Muscle of arm (tissue), 14 donors: ENCODE measurements at places on chromosomes 12 and 14. TPM values are rescaled to one million over a fixed set of nuclear protein-coding genes. Genes with fewer than 3 reads are reported as not detected.

- DNase-seq: no peak
Measured at GRCh38 chr12:12927211-12928079, 24.5 kb downstream of the GPRC5D start.

- peak; percentile 59 for DNase-seq
Measured at GRCh38 chr12:21697904-21698630, 40.4 kb upstream of the LDHB start.

The PTGR2 gene
- polyA plus RNA-seq: 9.3 TPM

The TBK1 gene
- 20.3 TPM for polyA plus RNA-seq

GRCh38 chr14:71497645-71498086, 434.6 kb upstream of the RGS6 start:
- DNase-seq: no peak

The SMOC1 gene
- not detected for polyA plus RNA-seq

The RNASE2 gene
- polyA plus RNA-seq: 0.94 TPM

The FGF6 gene
- not detected for polyA plus RNA-seq

DNA sequence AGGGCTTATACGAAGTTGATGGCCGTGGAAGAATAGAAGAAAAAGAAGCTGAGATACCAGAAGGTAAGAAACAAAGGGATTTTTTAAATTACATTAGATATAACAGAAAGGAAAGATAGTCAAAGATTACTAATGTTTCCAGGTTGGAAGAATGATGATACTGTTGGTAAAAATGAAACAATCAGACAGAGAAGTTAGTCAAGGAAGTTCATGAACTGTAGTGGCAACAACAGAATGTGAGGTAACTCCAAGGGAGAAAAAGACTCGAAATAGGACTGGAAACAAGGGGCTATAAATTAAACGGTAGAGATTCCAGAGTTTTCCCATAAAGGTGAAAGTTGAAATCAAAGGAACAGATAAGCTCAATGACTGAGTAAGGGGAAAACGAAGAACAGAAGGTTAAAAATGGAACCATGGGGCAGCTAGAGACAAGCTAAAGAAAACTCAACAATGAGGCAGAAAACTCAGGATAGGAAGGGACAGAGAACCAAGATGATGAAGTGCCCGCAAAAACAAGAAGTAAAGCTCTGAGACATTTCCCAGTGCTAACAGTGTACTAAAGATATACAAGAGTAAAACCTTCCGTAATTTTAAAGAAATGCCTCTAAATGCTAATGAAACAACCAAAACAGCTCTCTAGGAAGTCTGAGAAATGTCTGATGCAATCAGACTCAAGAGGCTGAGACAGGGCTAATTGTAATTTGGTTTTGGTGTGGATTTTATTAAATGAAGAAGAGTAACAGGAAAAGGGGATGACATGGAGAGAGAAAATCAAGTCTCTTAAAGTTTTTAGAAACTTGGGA, 70.0 kb downstream of the PPP2R5E start:
- no peak for DNase-seq

The WNT1 gene
- not detected for polyA plus RNA-seq

The PDZRN4 gene
- 2.8 TPM for polyA plus RNA-seq

DNA sequence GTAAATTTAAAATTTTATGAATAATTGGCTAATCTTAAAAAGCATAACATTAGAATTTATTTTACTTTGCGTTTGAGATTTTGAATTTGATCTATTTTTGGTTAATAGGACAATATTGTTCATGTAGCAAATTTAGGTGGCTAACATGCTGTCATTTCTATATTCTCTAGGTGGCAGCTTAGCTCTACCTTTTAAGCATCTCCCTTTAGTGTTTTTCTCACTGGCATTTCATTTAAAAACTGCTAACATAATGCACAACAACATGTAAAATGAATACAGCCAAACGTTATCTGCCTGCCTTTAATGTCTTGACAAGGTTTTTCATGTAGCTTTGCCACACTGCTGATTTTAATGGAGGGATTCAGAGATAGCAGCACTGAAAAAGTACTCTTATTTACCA, 272.4 kb upstream of the FBXO33 start:
- DNase-seq: no peak

The HSPA2 gene
- not detected for polyA plus RNA-seq

GRCh38 chr12:6767353-6768319, 1.5 kb downstream of the PTMS start:
- no peak for DNase-seq

DNA sequence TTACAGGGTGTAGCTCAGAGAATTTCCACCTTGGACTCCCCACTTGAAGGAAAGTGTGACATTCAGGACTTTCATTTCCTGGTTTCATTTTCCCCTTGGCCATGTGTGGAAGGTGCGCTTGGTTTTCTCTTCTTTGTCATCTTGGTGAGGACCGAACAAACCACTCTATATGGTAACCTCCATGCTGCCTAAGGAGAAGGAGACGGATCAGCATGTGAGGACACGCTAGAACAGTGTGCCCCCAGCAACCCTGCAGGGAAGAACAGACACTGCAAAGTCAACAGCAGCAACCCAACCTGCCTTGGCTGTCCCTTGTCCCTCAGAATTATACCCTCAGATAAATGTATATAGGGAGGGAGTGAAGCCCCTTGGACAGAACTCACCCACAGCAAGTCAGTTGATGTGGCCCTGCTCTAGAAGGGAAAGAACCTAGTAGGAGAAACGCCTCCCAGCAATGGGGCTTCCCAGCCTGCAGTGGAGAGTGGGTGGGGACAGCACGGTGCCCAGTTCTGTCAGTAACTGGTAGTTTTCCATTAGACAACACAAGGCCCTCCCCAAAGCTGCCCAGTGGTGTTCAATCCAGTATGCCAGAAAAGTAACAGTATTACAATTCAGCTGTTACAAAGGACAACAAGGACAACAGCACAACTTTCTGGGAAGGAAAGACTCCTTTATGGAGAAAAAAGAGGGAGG, 18.9 kb upstream of the COCH start:
- DNase-seq: no peak

DNA sequence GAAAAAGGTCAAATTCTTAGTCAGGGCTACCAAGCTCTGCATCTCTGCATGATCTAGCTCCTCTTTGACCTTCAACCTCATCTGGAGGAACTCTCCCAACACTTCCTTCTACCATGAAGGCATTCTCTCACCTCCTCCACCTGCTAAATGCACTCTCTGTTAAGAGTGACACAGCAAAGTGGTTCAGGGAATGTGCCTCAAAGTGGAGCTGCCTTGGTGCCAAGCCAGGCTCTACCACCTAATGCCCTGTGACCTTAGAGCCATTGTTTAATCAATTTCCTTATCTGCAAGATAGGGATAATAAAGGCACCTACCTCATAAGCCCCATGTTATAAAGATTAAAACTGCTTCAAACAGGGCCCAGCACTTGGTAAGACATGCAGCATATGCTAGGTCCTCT, 236.7 kb downstream of the ANO2 start:
- DNase-seq: no peak

DNA sequence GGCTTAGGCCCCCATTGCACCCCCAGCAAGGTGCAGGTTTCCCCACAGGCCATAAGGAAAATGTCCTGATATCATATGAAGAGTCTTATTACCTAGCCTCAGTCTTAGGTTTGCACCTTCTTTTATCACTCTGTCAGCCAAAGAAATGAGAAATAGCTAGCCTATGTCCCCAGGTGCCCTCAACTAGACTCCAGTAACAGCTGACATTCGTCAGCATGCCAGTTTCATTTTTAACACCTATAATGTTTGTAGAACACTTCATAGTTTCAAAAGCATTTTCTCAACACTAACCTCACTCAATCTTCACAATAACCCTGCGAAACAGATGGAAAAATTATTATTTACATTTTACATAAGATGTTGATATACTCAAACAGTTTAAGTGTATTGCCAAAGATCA, 24.0 kb upstream of the OR10P1 start:
- no peak for DNase-seq

DNA sequence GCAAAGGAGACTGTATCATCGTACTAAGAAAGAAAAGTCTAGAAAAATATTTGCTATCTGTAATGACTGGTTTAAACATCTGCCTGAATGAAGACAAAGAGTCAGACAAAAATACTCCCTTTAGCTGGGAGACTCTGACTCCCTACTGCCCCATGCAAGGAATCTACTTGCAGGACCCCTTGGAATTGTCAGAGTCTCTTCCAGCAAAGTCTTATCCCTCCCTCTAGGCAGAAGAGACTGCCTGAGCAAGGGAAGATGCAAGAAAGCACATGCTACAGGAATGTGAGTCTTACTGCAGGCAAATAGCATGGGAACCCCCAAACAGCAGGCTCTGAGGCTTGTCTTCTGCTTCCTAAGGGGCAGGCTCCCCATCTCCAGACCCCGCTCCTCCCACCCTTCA, 154.0 kb downstream of the KCNA5 start:
- no peak for DNase-seq

DNA sequence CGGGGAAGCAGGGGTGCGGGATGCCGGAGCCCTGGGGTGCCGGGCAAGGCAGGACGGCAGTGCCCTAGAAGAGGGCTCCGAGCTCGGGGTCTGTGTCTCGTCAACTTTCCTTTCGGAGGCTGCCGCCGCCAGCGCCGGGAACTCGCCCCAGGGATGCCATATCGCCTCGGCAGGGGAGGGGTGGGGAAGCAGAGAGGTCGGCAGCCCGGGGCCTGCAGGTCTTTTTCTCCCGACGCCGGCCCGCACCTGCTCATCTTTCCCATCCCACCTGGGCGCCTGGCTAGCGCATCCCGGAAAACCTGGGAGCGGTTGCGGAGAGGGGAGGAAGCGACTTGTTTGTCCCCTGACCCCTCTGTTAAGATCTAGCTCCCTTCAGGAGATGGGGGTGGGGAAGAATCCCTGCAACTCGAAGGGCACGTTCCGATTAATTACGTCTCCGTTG, 547 bp downstream of the CNTN1 start:
- no peak for DNase-seq

GRCh38 chr14:97620066-97620465, 822.9 kb downstream of the VRK1 start:
- no peak for DNase-seq

- peak; percentile 8 for DNase-seq
Measured at GRCh38 chr12:101670007-101670671, 27.3 kb upstream of the CHPT1 start.

GRCh38 chr12:52060498-52061177, 9.1 kb upstream of the ATG101 start:
- DNase-seq: no peak

DNA sequence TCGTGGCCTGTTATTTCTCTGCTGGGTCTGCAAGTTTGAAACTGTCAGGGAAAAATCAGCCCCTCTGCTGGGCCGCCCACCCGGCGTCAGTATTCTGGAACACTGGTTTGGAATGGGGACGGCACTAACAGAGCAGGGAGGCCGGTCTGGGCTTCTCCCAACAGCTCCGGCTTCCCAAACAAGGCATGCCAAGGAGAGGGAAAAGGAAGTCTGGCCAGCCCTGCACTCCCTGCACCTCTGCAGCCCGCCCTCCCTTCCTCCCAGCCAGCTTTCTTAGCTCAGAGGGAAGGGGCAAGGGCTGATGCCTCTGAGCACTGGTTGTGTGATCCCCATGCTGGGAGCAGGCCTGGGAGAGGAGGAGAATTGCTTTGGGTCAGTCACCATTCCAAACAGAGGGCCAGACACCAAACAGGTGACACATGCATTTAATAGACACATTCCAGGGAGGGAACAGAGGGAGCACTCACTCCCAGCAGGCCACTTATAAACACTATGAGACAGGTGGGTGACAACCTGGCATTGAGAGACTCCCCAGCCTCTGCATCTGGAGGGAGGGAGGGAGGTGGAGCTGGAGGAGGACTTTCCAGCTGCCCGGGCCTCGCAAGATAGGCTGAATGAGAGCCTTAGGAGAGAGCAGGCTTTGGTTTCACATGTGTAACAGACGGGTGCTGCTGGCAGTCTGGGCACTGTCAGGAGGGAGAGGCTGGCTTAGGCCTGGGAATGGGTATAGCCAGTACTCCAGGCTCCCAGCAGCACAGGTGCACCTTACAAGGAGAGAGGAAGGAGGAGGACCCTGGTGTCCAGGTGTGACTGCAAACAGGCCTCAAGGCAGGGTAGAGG, 10.3 kb downstream of the KRT75 start:
- DNase-seq: no peak

The PRH2 gene
- polyA plus RNA-seq: not detected

- no peak for DNase-seq
Measured at GRCh38 chr14:68921666-68922065, 57.4 kb downstream of the ACTN1 start.

- no peak for DNase-seq
Measured at GRCh38 chr14:81273521-81273920, 52.8 kb upstream of the GTF2A1 start.

The IL31 gene
- polyA plus RNA-seq: not detected

DNA sequence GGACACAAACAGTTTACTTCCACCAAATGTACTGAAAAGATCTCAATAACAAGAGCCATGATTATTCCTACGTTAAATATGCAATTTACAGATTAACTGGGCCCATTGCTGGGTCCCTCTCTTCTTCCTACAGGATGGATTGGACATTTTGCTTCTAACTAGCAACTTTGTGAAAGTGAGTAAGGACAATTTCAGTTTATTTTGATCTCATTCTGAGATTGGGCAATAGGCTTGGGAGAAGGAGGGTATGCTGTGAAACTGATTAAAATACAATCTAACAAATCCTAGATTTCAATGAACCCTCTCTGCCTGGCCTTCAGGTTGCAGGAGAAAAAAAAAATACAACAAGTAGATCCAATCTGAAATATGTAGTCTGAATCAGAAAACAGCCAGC, 121.5 kb downstream of the PRKD1 start:
- DNase-seq: no peak

DNA sequence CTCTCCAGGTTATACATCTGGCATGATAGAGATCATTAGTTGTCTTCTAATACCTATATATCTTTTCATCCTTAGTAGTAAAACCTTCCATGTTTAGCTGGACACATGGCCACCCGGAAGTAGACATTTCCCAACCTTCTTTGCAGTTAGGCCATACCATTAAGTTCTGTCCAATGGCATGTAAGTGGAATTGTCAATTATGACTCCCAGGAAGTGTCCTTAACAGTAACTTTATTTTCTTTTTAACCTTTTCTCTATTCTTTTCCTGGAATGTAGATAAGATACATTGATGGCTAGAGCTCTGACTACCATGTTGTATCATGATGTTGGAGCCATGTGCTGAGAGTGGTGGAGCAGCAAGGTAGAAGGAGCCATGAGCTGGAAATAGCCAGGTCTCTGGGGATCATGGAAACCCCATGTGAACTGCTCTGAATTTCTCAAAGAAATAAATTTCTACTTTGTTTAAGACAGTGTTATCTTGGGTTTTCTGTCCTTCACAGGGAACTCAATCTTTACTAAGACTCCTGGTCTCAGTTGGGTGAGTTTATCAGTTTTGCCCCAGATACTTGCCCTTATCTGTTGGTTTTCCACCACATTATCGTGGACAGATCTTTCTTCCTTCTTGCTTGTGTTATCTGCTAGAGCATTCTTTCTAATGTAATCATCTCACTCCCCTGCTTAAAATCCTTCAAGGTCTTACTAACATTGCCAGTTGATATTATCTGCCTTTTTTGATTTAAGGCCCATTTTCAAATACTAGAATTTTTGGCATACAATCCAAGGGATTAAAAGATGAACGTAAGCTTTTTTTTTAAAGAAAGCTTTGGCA, 5.1 kb upstream of the LTA4H start:
- no peak for DNase-seq

- no peak for DNase-seq
Measured at GRCh38 chr12:40788276-40788675, 96.0 kb downstream of the CNTN1 start.

The CCDC177 gene
- polyA plus RNA-seq: 0.04 TPM
